ENCODE measurements at places on chromosomes 6 and 20.

GRCh38 chr20:5528719-5529256, 212.0 kb upstream of the PROKR2 start:
- DNase-seq: peak; percentile 94

DNA sequence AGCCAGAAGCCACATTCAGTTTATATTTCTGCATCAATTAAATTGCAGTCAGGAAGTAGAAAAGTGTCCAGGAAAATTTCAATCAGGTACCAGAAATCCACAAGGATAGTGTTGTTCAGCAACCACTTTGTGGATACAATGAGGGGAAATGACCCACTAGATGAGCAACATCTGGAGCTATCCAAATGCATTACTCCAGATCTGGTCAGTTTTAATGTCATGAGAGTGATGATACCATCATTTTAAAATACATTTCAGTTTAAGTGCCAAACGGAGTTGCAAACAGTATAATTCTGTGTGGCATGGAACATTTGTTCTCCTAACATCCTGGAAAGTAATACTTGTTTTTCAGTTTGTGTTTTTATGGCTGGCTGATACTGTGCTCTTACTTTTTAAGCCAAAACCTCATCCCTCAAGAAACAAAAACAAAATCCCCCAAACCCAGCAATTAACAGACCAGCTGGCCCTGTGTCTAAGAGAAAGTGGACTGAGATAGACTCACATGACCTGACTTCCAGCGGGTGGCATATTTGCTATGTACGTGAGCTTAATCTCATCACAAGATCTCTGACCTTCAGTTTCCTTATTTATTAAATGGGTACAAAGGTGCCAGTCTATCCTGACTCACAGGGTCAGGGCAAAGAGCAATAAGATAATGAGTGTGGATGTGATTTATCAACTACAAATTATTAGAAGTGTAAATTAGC, 58.8 kb upstream of the CNKSR3 start:
- DNase-seq: peak; percentile 11

DNA sequence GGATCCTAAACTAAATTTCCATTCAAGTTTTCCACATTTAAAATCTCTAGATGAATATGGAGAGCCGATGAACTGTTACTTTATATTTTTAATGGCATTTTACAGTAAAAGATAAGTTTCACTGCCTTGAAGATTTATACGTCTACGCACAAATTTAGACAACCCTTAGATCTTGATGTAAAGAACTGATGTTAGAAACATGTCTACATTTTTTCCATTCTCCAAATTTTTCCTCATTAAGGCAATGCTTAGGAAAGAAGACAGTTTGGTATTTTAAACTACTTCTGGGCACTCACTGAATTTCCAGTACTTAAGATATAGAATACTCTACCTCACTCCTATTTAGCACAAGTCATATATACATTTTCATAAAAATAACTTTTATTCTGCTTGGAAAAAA, 45.4 kb downstream of the ME1 start:
- DNase-seq: no peak

GRCh38 chr20:51371720-51372119, 170.8 kb downstream of the NFATC2 start:
- no peak for DNase-seq

DNA sequence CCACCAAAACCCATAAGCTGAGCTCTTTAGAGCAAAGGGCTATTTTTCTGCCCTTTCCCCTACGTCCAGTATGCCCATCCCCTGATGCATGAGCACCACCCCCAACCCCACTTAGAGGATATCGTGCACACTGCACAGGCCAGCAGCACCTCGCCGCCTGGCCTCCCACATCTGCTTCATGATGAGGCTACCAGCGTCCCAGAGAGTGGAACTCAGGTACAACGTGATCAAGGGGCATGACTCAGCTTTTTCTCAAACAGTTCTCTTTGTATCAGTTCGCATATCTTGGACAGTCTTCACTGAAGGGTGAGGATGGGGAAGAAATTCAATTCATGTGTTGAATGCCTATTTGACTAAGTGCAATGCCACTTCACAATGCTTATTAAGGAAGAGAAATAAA, 81.9 kb upstream of the QKI start:
- no peak for DNase-seq

DNA sequence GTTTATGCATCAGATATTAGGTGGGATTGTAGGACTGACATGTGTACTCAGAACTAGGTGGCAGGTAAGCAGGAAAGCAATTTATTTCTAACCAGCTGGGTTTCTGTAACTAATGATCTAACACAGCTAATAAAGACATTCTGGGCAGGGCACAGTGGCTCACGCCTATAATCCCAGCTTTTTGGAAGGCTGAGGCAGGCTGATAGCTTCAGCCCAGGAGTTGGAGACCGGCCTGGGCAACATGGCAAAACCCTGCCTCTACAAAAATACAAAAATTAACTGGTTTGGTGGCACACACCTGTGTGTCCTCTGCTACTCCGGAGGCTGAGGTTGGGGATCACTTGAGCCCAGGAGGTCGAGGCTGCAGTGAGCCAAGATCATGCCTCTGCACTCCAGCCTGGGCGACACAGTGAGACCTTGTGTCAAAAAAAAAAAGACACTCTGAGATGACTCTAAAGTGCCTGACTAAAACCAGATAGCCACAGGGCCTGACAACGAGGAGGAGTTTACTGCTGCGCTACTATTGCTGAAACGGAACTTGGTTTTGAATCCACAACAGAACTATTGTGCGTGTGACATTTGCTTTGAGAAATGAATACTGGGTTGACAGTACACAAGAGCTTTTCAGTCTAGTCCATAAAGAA, 29.2 kb upstream of the CEP85L start:
- DNase-seq: no peak

DNA sequence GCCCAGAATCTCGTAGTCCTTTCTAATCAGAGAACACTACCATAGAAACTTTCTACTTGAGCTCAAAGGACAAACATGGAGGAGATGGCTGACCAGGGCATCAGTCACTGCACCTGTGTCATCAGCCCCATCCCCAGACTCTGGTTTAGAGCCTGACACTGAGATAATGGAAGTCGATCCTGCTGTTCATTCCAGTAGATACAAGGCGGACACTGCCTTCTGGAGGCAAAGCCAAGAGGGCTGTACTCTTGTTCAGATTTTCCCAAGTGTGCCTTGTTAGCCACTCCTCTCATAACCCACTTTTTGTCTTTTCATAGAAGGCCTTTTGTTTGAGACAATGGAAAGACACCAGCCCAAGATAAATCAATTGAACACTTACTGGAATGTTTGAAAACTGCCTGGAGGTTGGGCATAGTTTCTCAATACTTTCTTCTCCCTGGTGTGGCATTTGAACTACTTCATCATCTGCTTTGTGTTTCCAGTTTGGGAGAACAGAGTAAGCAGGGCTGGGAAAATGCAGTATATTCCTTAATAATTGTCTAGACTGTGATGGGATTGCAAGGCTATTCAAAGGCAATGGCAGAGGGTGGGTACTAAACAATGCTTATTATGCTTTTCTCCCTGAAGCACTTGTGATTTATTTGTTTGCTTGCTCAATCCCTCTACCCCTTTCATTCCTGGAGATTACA, 99.7 kb downstream of the CLIC5 start:
- no peak for DNase-seq
